ENCODE measurements at places on chromosomes 13 and 19. TPM values are rescaled to one million over a fixed set of nuclear protein-coding genes. Genes with fewer than 3 reads are reported as not detected.

The BST2 gene
- polyA plus RNA-seq, result 149 TPM

DNA sequence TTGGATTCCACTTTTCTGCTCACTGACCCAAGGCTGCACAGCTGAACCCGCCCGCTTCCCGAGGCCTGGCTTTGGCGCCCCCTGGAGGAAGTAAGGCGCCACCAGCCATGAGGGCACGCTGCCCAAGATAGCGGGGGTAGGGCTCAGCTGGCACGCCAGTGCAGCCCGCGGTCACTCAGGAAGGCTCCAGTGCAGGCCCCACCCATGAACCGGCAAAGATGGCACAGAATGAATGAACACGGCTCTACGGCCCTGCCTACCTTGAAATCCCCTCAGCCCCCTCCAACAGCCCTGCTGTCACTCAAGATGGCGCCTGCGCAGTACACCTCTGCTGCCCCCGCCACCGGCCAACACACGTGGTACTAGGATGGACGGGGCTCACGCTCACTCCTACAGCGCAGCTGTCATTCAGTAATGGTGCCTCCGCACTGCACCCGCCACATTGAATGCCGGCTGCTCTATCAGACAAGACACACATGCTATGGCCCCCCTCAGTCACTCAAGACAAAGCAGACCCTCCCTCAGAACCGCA lies 3.0 kb downstream of the PEG3 start:
- DNase-seq, result peak; percentile 79

GRCh38 chr13:32976912-32977311 lies 39.3 kb upstream of the KL start:
- no peak for DNase-seq

DNA sequence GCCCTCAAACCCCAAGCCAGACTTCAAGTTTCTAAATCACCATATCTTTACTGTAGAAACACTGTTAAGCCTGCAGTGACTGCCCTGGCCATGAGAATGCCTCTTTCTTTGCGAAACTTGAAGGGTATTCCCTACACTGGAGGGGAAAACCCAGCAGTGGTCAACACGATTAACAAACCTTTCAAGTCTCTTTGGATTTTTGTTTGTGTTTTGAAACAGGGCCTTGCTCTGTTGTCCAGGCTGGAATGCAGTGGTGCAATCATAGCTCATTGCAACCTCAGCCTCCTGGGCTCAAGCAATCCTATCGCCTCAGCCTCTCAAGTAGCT lies 17.4 kb upstream of the POMP start:
- no peak for DNase-seq

DNA sequence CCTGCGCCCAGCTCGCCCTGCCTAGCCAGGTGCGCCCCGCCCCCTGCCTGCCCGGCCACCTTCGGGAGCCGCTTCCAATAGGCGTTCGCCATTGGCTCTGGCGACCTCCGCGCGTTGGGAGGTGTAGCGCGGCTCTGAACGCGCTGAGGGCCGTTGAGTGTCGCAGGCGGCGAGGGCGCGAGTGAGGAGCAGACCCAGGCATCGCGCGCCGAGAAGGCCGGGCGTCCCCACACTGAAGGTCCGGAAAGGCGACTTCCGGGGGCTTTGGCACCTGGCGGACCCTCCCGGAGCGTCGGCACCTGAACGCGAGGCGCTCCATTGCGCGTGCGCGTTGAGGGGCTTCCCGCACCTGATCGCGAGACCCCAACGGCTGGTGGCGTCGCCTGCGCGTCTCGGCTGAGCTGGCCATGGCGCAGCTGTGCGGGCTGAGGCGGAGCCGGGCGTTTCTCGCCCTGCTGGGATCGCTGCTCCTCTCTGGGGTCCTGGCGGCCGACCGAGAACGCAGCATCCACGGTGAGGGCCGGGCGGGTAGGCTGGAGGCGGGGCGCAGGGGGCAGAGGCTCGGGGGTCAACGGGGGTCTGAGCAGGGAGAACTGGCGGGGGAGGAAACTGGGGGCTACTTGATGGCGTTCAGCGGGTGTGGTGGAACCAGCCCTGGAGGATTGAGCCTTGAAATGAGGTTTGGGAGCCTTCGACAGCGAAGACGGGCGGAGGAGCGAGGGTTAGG lies at the start of gene SPINT2:
SPINT2 (plus strand) TSS at position 88 of the 727 bp plus-strand sequence; CDS start at position 408, 320 bp downstream.
- DNase-seq, result no peak

The MAP4K1 gene
- polyA plus RNA-seq, result 2.6 TPM

DNA sequence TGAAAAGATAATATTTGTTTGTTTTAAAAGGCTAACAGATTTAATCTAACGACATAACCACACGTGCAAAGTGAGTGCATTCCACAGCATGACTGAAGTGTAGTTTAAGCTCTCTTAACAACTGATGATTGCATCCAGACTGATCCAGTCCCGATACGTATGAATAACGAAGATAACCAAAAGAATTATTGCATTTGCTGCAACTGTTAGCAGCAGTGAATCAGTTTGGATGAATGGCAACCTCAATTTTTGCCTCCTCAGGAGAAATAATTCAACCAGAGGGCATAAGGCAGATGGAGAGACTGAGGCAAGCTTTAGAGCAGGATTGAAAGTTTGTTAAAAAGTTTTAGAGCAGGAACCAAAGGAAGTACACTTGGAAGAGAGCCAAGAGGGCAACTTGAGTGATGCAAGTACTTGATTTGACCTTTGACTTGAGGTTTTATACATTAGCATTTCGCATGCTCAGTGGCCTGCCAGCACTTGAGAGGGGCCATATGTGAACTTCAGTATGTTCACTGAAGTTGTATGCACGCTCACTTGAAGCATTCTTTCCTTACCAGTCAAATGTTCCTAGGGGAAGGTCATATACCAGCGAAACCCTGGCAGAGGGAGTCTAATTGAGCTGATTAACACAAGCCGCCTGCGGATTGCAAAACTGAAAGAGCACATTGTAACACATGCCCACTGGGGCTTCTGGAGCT lies 835.0 kb upstream of the PCDH20 start:
- DNase-seq, result no peak

DNA sequence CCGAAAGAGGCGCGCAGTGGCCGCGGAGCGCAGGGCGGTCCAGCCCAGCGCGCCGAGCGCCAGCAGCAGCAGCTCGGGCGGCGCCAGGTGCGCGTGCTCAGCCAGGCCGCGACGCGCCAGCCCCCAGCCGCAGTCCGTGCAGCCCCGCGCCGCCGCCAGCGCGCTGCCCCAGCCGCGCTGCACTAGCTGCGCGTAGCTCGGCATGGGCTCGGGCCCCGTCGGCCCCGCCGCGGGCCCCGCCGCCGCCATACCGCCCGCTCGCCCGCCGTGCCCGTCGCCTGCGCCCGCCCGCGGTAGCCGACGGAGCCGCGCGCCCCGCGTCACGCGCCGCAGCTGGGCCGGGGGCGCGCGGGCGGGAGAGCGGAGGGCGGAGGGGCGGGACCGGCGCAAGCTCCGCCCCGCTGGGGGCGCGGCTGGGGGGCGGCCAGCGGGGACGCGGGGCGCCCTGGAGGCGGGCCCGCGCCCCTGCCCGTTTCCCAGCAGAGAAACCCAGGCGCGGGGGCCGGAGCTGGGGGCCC lies at the start of gene CERS1:
CERS1 (minus strand) TSS at position 335 of the 518 bp plus-strand sequence; CDS start at position 249, 86 bp downstream.
- no peak for DNase-seq

The C2CD4C gene
- polyA plus RNA-seq, result 4.4 TPM

- no peak for DNase-seq
Observed at GRCh38 chr19:1360818-1361461, 22.8 kb upstream of the NDUFS7 start.

GRCh38 chr19:14519860-14520407 lies 1.7 kb upstream of the DNAJB1 start:
- DNase-seq, result no peak

- DNase-seq, result no peak
Observed at GRCh38 chr19:39224910-39225309, 19.9 kb downstream of the IFNL3 start.

- DNase-seq, result no peak
Observed at GRCh38 chr13:24288870-24289269, 20.5 kb upstream of the C1QTNF9 start.

- no peak for DNase-seq
Observed at GRCh38 chr13:41056194-41056593, 5.1 kb upstream of the WBP4 start.

GRCh38 chr13:109867766-109868165 lies 81.4 kb upstream of the IRS2 start:
- no peak for DNase-seq

- peak; percentile 10 for DNase-seq
Observed at GRCh38 chr19:57280962-57281400, 696 bp downstream of the ZNF460 start.

GRCh38 chr19:57078802-57079201 lies 41.0 kb upstream of the USP29 start:
- DNase-seq, result no peak

DNA sequence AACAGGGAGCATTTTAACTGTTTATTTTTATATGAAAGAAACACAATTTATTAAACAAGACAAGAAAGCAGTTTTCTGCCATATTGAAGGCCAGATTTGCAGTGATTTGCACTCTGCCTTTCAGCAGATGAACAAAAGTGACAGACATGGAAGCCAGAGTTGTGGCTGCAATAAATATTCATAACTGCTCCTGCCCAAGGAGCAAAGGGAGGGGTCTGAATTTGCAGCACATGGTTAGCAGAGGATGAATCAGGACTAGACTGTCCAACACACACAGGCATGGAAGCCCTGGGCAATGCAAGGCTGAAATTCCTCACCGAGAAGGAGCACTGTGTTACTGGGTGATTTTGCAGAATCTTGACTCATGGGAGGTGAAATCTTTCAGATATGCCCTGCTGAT lies 418.2 kb downstream of the DCT start:
- DNase-seq, result no peak

DNA sequence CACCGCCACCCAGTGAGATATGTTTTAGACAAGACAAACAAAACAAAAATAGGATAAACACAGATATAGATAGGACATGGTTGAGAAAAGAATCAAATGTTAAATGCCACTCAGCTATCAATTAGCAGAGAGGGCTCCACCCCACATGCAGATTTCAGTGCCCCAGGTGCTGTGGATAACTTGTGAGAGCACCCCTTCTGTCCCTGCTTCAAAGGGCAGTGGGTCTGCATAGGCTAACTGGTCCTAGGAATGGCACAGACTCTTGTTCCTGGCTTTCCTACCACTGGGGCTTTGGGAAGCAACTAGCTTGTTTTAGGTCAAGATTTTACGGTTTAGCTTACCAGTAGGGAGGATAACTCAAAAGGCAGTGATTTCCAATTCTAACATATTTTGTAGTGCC lies 460.3 kb downstream of the TSHZ3 start:
- DNase-seq, result no peak

- DNase-seq, result no peak
Observed at GRCh38 chr13:69903081-69903480, 204.5 kb upstream of the ATXN8OS start.

The NLRP7 gene
- not detected for polyA plus RNA-seq

GRCh38 chr13:22497991-22498780 lies 682.6 kb upstream of the SGCG start:
- peak; percentile 31 for DNase-seq

- no peak for DNase-seq
Observed at GRCh38 chr13:75566658-75567057, 17.1 kb downstream of the UCHL3 start.

GRCh38 chr13:65836066-65836465 lies 1394.1 kb downstream of the PCDH9 start:
- no peak for DNase-seq

DNA sequence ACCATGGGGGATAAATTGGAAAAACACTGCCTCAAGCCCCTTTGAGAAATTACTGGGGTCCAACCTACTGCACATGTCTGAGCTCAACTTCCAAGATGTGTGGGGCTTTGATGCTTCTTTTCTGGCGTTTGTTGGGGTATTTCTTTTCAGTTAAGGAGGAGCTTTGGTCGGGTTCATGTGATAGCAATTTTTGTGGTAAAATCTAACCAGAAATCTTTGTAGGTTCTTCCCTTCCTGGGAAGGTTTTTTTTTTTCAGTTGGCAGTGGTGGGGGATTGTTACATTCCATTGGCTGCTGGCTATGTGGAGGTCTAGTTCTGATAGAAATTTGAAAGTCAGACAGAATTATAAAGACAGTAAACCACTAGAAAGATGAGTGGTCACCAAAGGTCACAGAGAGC lies 327.8 kb downstream of the ATP8A2 start:
- no peak for DNase-seq

The APOC1 gene
- polyA plus RNA-seq, result 11.6 TPM
